T-helper 2 cell treated with Interferon-gamma antibody and Interleukin-4, amounts not matched to agents 5 μg/mL and 100 μg/mL, for 36 hours (primary cell): ENCODE measurements at places on chromosomes 11 and 22.

- DNase-seq, result no peak
Measured at GRCh38 chr22:49896201-49896600, 22.0 kb downstream of the ALG12 start.

DNA sequence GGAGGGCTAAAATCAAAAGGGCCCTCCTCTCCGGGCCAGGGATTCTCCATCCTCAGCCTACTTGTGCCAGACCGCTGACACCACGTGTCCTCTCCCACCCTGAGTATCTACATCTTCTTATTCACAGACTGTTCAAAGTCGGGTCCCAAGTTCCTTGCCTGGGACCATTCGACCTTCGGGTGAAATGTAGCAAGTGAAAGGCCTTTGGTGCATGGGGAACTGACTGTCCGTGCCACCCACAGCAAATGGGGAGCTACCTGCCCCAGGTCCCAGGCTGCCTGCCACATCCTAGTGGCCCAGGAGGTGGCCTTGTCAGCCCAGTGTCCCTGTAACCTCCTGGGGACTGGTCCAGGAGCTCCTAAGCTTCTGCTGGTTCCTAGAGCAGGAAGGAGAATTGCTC, 67.3 kb downstream of the RTL6 start:
- no peak for DNase-seq

- no peak for DNase-seq
Measured at GRCh38 chr11:6692128-6692527, 9.0 kb upstream of the MRPL17 start.

DNA sequence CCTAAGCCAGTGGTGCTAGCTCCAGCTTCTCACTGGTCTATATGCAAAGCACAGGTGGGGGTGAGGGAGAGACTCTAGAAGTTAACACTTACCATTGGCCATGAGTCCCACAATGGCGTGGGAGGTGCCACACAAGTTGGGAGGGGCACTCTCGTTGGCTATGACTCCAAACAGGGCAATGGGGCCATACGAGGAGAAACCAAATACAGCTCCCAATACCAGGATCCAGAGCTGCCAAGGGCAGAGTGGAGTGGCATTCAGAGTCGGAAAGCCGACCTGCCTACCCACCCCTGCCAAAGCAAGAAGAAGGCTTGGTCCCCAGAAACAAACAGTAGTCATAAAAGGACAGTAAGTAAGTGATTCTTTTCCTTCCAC, 5.6 kb downstream of the SLC37A4 start:
- no peak for DNase-seq

DNA sequence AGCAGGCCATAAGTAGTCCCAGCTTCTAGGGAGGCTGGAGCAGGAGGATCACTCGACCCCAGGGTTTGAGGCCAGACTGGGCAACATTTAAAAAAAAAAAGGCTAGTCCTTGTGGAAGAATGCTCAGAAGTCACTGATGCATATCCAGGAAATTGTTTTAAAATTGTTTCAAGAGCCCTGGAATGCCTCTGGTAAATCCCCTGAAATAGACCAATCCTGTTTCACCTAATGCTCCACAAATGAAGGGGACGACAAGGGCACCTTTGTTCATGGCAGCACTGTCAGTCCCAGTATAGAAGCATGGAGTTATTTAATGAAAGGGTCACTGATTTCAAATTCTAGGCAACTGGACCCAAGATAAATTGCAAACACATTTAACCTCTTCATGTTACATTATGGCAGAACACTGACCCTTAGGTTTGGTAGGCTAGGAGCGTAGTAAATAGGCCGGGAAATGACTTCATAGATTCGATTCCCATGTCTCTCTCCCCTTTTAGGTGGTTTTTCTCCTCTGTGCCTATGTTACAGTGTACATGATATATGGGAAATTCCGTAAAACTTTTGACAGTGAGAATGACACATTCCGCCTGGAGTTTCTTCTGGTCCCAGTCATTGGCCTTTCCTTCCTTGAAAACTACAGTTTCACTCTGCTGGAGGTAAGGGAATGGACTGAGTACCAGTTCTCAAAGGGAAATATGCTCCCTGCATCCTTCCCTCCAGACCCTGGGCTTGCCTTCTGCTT, 11.4 kb downstream of the KDELR3 start:
- no peak for DNase-seq

DNA sequence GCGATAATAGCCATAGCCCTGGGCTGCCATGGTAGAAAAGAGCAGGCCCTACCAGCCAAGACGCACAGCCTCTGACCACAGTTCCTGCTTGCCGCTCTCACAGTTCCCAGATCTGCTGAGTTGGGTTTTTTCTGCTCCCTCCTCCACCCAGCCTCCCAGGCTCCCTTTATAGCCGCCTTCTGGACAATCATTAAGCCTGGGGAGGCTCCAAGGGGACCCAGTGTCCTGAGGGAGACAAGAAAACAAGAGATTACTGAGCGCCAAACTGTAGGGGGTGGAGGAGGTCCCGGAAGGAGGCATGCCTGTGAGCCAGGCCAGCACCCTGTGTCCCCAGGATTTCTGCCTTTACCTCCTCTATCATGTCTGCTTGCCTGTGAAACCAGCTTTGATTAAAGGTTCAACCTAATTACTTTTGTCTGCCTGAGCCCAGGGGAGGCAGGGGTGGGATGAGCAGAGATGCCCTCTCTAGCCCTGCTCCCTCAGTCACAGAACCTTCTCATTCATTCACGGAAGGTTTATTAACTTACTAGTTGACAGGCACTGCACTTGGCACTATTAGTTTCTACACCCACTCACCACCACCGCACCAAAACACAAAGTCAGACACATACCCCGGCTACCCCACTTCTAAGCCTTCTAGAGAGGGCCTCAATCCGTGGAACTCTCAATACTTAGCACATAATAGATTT, 1.2 kb downstream of the SLC37A4 start:
- DNase-seq, result peak; percentile 16

DNA sequence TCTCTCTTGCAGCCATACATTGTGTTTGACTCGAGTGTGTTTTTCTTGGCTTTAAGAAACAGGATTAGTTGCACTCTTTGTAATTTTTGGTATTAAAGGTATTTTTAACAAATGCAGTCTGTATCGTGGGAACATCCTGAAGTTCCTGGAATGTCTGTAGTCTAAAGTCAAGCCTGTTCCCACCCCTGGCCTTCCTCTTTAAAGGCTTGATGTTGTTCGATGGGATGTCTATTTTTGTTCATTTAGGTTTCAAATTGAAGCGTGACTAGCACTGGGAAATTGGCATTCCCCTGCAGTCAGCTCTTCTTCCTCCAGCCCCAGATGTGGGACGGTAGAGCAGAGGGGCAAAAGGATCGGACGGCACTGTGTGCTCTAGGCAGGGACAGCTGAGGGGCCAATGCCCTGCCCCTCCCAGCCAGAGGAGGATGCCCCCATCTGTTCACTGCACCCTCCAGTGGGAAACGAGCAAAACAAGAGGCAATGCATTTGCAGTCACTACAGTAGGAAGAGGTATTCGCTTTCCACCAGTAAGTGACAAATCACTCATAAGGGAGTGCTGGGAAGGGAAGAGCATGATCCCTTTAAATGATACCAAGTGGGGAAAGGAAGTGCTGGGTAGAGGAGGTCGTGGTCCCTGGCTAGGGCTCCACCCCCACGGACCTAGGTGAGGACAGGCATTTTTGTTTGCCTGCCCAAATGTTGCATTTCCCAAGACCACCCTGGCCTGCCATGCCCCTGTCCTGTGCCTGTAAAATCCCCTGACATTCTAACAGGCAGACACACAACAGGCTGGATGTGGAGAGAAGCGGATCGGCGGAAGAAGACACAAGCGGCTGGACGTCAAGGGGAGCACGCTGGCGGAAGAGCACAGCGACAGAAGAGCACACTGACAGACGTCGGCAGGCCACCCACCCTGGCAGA, 47.4 kb upstream of the SEPTIN5 start:
- no peak for DNase-seq

DNA sequence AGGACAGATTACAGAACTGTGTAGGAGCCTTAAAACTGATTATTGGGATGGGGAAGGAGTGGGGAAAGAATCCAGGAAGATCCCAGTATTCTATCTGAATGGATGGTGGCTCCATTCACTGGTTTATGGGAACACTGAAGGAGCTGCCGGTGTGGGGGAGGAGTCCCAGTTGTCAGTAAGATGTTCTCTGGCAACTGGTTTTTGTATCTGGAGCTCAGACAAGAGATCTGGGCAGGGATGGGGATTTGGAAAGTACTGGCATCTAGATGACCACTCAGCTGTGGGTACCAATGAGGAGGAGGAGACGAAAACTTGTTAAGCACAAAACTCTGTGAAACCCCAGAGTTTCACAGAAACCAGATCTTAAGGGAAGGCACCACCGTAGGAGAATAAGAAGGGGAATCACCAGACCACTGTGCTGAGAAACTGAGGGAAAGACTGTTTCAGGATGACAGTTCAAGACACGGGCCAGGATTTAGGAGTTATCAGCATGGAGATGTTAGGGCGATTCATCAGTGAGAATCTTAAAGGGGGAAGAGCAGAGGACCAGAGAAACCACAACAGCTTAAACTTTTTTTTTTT, 28.1 kb downstream of the LDLRAD3 start:
- no peak for DNase-seq

- no peak for DNase-seq
Measured at GRCh38 chr11:121930004-121930965, 185.7 kb downstream of the BLID start.

GRCh38 chr22:37245740-37246139, 1.7 kb upstream of the RAC2 start:
- no peak for DNase-seq

GRCh38 chr11:20250644-20251247, 90.5 kb upstream of the DBX1 start:
- DNase-seq, result no peak

- DNase-seq, result no peak
Measured at GRCh38 chr11:46223252-46223513, 54.3 kb upstream of the CREB3L1 start.

DNA sequence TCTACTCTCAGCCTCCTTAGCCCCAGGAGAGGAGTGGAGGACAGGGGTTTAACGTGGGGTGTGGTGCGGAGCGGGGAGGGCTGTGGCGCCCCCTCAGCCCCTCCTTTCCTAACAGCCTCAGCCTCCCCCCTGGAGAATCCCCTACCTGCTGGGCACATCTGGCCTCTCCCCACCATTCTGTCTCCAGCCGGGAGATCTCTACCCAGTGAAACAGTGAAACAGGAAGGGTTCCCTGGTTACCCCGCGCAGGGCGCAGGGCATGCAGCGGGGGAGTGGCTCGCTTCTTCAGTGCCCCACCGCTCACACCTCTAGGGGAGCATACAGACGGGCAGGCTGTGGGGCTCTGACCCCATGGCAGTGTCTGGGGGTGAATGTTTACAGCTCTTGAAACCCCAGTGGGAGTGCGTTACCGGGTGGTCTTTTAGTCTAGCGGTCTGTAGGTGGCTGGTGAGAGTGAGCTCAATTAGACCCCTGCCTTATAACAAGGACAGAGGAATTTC, 54.7 kb upstream of the CCDC188 start:
- DNase-seq, result no peak

- no peak for DNase-seq
Measured at GRCh38 chr11:36738292-36738861, 140.3 kb upstream of the RAG2 start.

GRCh38 chr11:28770806-28771205, 662.6 kb downstream of the METTL15 start:
- DNase-seq, result no peak

DNA sequence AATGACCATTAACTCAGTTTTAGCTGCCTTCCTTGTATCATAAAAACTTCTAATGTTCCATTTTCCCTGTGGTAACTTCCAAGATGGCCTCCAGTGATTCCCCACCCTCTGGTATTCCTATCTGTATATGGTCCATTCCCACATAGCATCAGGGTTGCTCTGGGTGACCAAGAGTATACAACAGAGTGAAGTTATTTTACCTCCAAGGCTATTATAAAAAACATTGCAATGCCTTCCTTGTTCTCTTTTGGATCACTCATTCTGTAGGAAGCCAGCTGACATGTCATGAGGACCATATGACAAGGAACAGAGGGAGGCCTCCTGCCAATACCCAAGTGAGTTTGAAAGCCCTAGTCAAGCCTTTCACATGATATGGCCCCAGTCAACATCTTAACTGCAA, 30.1 kb downstream of the ZNF280B start:
- DNase-seq, result no peak

- DNase-seq, result no peak
Measured at GRCh38 chr11:78149646-78150045, 10.2 kb upstream of the ALG8 start.

DNA sequence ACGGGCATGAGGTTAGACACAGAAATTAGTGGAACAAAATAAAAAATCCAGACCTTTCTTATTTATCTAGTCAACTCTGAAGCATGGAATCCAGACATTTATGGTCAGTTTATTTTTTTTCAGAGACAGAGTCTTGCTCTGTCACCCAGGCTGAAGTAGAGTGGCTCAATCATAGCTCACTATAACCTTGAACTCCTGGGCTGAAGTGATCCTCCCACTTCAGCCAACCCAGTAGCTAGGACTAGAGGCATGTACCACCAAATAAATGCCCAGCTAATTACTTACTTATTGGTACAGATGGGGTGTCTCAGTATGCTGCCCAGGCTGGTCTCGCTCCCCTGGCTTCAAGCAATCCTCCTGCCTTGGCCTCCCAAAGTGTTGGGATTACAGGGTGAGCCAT, 8.7 kb downstream of the NPAT start:
- DNase-seq, result no peak

- no peak for DNase-seq
Measured at GRCh38 chr11:44185522-44185921, 90.0 kb downstream of the EXT2 start.

GRCh38 chr11:75477614-75477935, 44.6 kb upstream of the KLHL35 start:
- DNase-seq, result no peak

GRCh38 chr11:100980156-100980555, 149.5 kb downstream of the PGR start:
- no peak for DNase-seq

- no peak for DNase-seq
Measured at GRCh38 chr22:37334859-37335805, 52.8 kb downstream of the CYTH4 start.

DNA sequence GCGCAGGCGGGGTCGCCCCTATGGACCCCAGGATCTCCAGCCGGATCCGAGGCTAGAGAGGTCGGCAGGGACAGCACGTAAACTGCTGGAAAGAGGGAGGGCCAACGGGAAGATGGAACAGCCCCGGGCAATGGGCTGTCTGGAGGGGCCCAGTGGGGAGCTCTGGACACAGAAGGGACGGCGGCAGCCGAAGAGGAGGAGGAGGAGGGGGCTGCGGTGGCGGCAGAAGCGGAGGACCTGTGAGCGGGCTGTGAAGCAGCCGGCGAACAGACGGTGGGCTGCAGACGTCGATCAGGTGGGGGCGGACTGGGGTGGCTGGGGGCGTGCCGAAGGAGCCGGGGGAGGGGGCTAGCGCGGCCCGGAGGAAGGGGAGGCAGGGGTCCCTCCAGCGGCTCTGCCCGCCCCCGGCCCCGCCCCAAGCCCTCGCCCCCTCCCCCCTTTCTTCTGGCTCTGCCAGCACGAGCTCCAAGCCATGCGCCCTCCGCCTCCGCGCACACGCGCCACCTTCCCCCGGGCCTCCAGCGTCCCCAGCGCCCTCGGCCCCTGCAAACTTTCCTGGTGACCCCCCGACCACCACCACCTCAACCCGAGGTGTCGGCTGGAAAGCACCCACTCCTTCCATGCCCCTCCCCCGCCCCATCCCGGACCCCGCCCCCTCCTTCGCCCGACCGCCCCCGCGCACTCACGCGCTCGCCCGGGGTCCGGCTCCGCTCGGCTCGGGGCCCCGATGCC, 432 bp downstream of the TNKS1BP1 start:
- no peak for DNase-seq
